ENCODE measurements at places on chromosomes 1 and 21.

DNA sequence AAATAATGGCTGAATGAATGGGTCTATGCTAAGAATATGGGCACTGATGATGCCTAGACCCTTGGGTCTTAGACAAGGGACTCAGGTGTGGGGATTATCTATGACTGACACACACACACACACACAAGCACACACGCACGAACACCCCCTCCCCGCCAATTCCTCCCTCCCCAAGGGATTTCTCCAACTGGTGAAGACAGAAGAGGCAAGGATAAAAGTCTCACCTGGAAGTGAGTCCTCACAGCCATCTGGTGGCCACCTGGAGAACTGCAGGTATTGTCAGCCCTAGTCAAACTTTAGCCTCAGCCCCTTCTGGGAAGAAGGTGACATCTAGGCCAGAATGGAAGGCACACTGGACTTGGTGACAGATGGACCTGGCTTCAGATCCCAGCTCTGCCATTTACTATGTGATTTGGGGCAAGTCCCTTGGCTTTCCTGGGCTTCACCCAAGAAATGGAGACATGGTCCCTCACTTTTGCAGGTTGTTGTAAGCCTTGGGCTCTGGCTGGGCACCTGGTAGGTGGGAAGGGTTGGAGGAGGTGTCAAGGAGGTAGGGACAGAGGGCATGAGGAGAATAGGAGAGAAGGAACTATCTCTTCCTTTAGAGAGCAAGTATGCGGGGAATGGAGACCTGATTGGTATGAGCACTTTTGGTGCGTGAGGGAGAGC, 4.0 kb upstream of the GPR3 start:
- peak; percentile 71 for DNase-seq

DNA sequence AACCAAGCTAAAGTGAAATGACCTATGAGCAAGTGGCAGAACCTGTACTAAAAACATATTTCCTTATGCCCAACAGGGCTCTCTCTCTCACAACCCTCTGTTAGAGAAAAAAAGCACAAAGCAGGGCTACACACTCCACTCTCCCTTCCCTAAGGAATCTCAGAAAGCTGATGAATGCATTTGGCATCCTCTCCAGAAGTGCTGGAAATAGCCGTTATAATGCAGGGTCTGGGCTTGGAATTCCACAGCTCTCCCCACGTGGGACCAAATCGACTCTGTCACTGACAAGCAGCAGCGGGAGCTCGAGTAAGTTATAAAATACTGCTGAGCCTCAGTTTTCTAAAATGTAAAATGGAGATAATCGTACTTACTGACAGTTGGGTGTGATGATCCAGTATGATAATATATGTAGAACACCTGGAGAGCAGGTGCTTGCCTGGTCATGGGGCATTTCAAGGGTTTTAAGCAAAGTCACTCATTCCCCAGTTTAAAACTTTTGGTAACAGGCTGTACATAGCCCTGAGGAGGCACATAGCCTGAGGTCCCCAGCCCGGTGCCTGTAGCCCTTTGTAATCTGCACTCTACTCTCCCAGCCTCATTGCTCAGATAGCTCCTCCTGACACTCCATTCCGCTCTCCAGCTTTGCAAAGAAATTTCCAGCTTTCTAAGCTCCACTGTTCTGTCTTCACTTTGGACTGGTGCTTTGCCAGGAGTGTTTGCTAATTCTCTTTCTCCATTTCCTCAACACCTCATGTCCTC, 175.6 kb upstream of the DAB1 start:
- no peak for DNase-seq

DNA sequence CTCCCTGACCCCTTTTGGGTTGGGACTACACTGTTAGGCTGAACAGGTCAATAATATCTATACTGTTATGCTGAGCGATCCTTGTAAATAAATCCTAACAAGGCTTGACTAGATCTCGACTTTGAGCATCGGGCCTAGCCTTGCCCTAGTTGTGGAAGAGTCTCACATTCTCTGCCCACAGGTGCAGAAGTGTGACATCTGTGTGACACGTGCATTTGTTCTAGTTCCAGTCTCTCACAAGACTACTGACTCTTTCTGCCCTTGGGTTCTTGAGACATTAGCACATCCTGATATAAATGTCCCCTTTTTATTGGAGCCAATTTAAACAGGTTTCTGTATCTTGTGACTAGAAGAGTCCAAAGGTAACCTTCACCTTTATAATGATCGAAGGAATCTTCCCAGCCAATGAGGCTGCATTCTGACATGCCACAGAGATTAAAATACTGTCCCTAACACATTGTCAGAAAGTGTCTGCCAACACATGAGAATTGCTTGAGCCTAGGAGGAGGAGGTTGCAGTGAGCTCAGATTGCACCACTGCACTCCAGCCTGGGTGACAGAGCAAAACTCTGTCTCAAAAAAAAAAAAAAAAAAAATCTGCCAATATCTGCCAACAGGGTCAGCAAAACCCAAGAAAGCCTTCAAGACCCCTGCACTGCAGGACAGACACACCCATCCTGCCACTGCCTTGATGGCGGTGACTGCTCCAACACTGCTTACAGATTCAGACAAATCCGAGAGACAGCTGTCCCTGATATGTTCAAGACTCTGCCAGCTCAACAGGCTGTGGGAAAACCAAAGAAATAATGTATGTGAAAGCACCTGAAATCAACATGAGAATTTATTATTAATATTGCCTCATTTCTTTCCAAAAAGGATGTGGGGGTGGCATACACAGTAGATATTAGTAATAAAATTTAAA, 56.5 kb upstream of the PSEN2 start:
- DNase-seq: no peak

GRCh38 chr1:212589446-212589845, 19.1 kb upstream of the ATF3 start:
- DNase-seq: no peak

DNA sequence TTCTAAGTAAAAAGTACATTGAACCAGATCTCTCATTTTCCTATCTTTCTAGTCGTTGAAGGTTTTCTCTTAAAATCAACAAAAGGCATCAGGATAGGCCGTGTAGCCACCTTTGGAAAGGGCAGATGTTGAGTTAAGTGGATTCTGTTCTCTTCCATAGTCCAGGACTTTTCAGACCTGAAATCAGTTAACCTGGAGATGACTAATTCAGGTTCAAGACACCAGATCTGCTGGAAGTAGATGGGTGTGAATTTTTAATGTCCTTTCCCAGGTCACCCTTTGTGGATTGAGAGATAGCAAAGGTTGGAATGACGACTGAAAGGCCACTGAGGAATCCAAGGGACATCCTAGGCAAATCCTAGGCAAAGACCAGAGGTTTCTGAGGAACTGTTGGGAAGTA, 172.8 kb downstream of the DHRS3 start:
- no peak for DNase-seq

GRCh38 chr1:176391621-176392020, 71.4 kb upstream of the PAPPA2 start:
- no peak for DNase-seq

DNA sequence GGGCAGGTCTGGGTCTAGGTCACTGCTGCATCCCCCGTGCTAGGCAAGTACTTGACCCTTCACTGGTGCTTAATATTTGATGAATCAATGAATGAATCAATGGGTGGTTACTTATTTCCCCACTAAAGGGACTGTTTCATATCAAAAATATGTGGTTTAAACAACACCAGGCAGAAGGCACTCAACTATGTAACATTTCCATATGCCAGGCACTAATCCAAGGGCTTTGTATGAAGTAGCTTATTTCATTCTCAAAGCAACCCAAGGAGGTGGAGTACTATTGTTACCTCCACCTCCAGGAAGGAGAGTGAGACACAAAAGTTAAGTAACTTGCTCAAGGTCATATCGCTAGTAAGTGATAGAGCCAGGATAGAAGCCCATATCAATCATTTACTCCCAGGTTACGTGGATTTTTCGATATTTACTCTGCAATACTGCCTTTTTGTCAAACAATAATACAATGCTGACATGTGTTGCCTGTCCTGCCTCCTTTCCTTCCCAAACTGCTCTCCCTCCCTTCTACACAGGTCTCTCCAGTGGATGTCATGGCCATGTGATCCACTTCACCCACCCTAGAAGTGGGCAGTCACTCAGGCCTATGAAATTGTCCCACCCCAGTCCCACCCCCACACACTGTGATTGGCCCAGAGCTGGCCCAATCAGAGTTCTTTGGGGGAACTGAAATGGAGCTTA, 142.8 kb downstream of the ETS2 start:
- no peak for DNase-seq
